Stimulated activated naive CD4-positive, alpha-beta T cell treated with Interleukin-2 at 50 U/mL for 16 hours (primary cell): ENCODE measurements at places on chromosomes 3 and 15.

- no peak for DNase-seq
Measured at GRCh38 chr3:16307832-16308531, 43.0 kb downstream of the OXNAD1 start.

GRCh38 chr3:189838291-189838690 lies 207.1 kb downstream of the TP63 start:
- no peak for DNase-seq

GRCh38 chr3:140823106-140823505 lies 118.5 kb upstream of the SLC25A36 start:
- DNase-seq, result no peak

DNA sequence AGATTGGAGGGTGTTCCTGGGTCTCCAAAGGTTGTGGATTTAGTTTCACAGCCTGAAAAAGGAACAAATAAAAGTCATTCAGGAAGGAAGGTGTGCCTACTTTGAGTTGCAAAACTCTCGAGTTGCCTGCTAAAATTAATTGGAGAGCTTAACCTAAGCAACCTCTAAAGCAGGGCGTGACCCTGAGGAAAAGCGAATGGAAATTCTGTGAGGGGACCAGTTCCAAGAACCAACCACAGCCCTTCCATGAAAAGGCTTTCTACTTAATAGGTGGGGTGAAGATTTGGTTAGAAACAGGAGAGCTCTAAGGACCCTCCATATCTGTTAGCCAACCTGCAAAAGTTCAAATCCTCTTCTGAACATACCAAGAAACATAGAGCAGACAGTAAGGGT lies 1.5 kb downstream of the CD80 start:
- no peak for DNase-seq

DNA sequence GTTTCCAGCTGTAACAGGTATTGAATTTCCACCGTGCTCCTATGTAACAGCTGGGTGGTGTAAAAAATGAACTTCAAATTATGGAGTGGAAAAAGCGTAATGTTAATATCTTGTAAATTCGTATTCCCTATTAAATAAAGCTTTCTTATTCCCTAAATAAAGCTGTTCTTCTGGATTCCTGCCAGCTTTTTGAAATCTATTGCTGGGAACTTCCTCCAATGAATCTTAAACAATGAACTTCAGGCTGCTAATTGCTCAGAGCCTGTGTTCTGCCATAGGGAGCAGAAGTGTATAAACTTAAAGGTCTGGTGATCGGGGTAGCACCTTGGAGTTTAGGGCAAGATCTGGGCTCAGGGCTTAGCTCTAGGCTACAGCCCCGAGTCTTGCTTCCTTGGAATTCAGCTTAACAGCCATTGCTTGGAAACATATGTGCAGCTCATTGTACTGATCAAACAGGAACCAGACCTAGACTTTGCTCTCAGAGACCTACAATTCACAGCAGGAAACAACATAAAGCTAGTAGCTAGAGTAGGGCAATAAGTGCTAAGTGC lies 1.4 kb downstream of the ARL14 start:
- no peak for DNase-seq

DNA sequence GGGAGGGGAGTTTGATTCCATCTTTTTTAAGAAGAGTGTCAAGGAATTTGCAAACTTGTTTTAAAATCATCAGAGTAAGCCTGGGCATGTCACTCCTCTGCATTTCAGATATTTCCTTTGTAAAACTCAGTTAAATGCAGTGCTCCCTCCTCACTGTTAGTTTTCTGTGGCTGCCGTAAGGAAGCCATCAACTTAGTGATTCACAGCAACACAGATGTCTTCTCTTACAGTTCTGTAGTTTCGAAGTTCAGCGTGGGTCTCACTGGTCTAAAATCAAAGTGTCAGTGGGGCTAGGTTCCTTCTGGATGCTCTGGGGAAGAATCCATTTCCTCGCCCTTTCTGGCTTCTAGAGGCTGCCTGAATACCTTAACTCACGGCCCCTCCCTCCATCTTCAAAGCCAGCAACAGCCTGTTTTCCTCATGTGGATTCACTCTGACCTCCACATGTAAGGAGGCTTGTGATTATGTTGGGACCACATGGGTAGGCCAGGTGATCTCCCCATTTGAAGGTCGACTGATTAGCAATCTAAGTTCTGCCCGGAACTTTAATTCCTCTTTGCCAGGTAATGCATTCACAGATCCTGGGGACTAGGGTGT lies 12.4 kb downstream of the ISG20 start:
- DNase-seq, result no peak

GRCh38 chr15:38068626-38069391 lies 134.4 kb downstream of the TMCO5A start:
- DNase-seq, result no peak

DNA sequence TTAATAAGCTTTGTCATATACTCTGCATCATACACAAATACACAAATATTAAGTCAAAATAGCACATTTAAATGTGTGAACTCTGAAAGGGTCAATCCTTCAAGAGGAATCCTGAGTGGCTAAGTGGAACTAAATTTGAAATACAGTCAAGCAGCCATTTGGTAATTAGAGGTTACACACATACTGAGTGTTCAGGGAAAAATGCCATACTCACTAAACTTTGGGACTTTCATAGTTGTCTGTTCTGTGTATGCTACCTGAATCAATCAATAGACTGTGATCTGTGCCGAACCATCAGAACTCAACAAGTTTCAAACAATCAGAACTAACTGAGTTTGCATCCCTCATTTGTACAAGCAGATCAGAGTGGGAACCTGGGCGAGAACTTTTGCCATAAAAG lies 15.3 kb downstream of the ANKRD28 start:
- no peak for DNase-seq

- no peak for DNase-seq
Measured at GRCh38 chr15:65931221-65931620, 61.9 kb downstream of the RAB11A start.

DNA sequence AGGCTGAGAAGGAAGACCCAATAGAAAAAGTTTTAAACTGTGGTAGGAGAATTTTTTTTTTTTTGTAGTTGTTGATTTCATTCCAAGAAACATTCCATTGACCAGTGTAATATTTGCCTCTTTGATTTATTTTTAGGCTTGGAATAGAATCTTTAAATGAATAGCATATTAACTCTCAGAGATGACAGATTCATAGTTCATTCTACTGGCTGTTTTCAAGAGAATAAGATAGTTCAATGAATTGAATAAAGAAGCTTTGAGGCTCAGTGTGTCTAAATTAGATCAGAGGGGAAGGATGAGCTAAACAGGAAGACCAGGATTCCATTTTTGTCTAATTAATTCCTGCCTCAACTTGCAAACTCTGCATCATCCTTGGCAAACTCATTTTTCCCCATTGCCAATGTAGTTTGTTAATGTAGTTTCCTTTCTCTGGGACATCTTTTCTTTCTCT lies 98.4 kb downstream of the NAALADL2 start:
- no peak for DNase-seq

DNA sequence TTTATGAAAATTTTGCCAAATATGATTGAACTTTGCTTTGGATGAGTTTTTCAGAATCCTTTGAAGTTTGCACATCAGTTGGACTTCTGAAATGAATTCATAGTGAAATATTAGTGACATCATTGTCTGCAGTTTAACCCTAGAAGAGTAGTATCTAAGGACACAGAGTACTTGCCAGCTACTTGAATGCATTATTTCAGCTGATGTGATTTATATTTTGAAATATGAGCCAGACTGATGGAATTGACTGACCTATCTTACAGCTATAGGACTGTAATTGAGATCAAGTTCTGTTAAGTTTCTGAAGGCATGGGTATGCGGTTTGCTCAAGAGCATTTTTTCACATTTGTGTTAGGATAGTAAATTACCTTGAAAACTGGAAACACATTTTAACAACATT lies 51.2 kb downstream of the LYSMD4 start:
- no peak for DNase-seq

DNA sequence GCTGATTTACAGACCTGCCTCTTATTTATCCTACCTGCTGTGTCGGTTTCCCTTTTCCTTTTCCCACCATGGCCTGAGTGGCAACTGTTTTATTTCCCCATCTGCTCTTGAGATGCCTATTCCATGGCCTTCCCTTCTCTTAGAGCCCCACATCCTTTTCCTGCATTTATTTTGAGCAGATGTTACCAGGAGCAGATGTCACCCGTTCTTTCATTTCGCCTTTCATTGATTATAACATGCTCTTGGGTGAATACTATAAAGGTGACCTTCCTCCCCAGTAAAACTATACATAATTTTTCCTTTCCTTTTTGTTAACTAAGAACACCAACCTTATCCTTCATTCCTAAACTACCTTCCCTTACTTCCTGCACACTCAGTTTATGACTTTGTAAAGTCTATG lies 8.5 kb upstream of the P2RY1 start:
- no peak for DNase-seq
